Fibroblast of skin of back (primary cell): ENCODE measurements at places on chromosomes 12 and 14.

DNA sequence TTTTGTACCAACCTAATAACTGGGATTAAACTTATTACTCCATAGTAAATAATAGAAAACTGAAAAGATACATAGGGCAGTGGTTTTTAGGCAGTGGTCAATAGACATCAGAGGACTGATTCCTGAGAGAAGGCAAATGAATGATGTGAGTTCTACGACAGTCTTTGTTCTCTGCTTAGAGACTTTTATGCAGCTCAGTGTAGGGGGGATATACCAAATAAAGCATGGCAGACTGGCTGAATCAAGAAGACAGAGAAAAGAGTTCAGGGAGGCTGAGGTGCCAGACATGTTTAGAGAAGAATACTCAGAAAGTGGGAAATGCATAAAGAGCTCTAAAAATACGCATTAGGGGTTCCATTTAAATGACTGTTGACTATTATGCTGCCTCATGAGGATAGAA is 320.8 kb upstream of the FAR2 start:
- DNase-seq, result no peak

DNA sequence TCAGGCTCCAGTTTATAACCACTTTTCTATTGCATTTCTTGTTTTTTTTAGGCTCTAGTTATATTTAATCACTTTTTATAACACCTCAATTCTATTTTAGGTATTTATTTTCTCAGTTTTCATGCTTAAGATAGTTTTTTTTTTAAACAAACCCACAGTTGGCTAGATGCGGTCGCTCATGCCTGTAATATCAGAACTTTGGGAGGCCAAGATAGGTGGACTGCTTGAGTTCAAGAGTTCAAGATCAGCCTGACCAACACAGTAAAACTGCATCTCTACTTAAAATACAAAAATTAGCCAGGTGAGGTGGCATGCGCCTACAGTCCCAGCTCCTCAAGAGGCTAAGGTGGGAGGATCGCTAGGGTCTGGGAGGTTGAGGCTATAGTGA is 93.0 kb downstream of the PPP1R12A start:
- no peak for DNase-seq

DNA sequence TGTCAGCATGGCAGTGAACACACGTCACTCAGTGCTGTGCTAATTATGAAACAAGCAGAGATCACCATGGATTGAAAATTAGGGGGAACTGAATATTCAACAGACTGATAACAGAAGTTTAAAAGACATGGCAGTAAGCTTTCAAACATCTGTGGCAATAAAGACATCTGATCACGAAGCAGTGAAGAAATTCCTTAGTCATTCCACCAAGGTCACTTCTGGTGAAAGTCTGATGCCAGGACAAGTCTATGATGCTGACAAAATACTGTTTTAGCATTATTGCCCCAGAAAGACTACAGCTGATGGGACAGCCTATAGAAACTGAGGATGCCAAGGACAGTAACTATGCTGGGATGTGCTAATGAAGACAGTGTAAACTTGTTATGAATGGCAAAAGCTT is 126.9 kb upstream of the RBM19 start:
- DNase-seq, result no peak

GRCh38 chr12:59651229-59651920 is 55.5 kb downstream of the SLC16A7 start:
- DNase-seq, result peak; percentile 26

DNA sequence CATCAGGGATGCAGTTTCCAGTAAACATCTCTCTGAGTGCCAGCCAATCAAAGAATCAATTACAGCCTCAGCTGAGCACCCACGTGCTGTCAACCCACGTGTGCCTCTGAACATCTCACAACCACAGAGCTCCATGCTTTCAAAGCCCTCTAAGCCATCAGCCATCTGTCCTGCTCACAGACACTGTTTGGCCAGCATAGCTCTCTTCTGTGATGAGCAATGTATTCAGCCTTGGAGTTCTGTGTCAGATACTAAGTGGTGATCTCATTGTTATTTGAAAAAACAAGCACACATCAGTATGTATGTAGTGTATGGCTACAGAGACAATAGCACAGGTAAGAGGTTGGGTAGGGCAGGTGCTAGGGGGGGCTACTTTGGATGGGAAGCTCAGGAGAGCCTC is 94.3 kb downstream of the RGS6 start:
- no peak for DNase-seq

DNA sequence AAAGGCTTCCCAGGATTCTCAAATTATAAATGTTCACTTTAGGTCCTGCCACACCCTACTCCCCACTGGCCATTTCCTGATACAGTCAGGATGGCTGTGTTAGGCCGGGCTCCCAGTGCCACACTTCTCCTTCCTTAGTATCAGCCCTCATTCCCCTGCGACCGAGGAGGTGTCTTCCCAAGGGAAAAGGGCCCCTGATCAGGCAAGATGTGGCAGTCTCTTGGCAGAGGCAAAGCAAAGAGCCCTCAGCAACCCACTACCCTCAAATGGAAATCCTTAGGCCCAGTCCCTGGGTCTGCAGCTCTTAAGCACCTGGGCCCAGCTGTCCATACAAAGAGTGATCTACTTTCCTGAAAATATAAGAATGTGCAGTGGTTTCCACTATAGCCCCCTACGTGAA is 96.5 kb upstream of the VASH1 start:
- no peak for DNase-seq

GRCh38 chr12:58978717-58979116 is 58.4 kb upstream of the LRIG3 start:
- no peak for DNase-seq

DNA sequence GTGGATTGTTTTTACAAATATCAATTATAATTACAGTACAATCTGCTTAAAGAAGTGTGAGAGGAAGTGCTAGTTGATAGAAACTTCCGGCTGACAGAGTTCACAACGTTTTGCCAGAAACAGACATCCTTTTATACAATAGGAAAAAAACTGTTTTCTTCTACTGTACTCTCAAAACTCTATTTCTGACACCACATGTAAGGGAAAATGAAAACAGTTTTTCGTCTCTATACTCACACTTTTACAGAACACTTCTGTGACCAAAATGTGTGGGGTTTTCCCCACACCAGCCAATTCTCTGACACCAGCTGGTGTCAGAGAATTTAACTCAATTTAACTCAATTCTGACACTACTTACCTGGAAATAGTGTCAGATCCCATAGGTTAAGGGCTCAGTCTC is 24.2 kb upstream of the HIF1A start:
- DNase-seq, result no peak

DNA sequence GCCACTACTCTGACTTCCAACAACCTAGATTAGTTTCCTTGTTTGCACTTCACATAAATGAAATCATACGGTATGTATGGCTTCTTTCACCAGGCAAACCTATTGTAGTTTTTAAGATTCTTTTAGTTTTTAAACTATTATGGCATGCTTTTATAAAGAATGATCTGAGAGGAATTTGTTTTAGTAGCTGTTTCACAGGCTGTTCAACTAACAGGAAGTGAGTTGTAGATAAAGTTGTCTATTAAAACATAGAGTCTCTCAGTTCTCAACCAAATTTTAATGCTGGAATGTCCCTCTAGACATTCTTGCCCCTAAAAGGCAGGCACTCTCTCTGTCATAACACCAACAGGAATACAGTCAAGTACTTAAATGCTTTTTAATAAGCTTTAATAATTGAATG is 102.7 kb upstream of the DACT1 start:
- DNase-seq, result peak; percentile 87

DNA sequence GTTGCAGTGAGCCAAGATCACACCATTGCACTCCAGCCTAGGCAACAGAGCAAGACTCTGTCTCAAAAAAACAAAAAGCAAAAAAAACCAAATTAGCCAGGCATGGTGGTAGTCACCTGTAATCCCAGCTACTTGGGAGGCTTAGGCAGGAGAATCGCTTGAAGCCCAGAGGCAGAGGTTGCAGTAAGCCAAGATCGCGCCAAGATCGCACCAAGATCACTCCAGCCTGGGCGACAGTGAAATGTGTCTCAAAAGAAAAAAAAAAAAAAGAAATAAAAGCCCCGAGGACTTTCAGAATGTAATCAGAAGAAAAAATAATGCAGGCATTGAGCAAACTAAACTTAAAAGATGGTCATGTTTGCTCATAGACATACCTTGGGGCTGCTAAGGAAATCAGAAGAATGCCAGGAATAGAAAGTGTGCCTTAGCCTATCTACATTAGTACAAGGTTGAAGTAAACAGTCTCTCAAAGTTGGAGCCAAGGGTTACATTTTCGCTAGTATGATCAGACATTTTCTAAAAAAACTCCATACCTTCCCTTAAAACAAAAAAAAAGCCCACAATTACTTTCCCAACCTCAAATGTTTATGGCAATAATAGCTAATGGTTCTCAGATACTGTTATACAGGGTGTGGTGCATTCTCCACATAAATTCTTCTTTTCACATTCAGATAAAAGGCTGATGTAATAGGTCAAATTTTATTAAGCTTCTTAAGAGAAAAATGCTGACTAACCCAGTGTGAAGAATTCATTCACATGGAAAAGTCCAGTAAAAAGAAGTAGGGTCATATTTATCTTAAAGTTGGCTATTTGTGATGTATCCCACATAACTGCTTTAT is 15.8 kb downstream of the DTD2 start:
- DNase-seq, result peak; percentile 71
